Right ventricle myocardium inferior (tissue), 1 donor: ENCODE measurements at places on chromosomes 3 and 15. TPM values are rescaled to one million over a fixed set of nuclear protein-coding genes. Genes with fewer than 3 reads are reported as not detected.

GRCh38 chr3:151625586-151625985 is 108.1 kb upstream of the AADACL2 start:
- no peak for DNase-seq

CCDC13 gene
- total RNA-seq: 0.41 TPM

GRCh38 chr15:31243895-31244294 is 82.7 kb upstream of the KLF13 start:
- no peak for DNase-seq

- no peak for DNase-seq
These were observed 169.7 kb upstream of the AGTR1 start for GRCh38 chr3:148528024-148528423.

- no peak for DNase-seq
These were observed 66.0 kb upstream of the OXTR start for GRCh38 chr3:8835385-8835784.

DNA sequence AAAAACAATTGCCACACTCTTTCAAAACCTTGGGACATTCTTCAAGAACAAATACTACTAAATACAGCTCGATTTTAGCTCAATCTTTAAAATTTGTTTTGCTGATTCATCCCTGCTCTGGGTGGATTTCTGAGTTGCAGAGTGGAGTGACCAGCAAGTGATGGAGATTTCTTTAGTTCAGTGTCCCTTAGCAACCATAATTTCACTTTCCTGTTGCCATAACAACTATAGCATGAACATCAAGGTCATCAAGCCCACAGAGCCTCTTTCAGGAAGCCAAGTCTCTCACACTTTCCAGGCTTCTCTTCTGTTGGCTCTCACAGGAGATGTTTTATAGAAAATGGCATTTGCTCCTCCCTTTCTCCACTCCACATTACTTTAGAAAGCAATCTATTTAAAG is 597.2 kb upstream of the ADAMTS9 start:
- no peak for DNase-seq

DNA sequence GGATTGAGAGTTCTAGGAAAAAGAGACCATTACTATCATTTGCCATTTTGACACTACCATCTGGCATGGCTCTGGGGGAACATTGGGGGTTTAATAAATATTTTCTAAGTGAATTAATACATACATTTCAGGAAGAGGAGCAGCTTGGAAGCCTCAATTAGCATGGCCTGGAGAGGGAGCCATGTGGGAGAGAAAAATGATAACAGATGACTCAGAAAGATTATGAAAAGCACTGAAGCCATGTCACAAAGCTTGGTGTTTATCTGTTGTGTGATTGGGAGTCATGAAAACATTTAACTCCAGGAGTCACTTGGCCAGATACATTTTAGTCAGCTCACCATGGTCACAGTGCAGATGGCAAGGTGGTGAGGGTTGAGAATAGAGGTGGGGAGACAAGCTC is 121.0 kb downstream of the SSR3 start:
- DNase-seq: no peak

DNA sequence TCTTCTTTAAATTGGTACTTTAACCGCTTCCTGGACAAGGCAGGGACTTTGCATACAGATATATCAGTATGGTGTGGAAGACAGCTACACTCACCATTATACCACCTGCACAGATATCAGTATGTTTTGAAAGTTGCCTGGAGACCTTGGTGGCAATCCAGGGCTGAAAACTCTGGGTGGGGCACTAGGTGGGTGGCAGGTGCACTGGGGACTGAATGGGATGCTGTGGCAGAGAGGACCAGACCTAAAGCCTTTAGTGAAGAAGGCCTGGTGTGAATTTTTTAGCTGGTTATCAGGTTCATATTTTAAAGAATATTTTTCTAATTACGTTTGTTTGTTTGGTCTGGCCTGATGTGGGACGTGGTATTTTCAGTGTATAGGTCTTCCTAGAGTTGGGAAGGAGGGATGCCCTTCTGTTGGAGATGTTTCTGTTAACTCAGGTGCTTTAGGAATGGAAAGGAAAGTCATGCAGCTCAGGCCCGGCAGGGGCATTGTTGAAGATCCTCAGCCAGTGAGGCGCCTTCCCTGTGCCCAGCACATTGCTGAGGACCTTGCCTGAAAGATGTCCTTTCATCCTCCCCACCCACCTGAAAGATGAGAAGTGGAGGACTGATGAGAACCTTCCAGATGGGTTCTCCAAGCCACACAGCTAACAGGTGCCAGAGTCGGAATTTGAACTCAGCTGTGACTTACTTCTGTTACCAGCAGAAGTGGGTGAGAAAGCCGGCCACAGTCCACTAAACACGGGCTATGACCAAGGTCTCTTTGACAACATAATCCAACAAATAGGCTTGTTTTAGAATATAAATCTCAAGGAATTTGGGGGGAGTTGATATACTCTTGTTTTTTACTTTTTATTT is 77.3 kb downstream of the APBA2 start:
- no peak for DNase-seq

DNA sequence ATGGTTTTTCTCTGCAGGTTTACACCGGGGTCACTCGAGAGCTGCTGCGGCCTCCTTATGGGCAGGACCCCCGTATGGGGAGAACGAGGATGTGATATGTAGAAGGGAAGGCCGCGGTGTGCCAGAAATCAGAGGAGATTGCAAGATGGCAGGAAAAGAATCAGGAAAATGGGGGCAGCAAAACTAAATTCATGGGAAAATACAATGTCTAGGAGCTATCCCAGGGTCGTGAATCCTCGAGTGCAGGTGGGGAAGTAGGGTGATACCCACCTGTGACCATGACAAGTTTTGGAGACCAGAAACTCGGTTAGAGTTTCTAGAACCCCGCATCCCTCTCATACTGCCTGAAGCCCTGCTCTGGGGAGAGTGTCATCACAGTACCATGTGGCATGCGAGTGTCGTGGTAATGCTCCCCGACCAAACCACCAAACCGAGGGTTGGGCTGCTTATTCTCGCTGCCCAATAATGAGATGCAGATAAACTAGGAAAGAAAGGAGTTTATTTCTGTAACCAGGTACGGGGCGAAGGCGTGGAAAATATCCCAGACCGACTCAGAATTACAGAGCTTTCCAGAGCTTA is 781 bp downstream of the TRNT1 start:
- no peak for DNase-seq

HHLA2 gene
- not detected for total RNA-seq

DNA sequence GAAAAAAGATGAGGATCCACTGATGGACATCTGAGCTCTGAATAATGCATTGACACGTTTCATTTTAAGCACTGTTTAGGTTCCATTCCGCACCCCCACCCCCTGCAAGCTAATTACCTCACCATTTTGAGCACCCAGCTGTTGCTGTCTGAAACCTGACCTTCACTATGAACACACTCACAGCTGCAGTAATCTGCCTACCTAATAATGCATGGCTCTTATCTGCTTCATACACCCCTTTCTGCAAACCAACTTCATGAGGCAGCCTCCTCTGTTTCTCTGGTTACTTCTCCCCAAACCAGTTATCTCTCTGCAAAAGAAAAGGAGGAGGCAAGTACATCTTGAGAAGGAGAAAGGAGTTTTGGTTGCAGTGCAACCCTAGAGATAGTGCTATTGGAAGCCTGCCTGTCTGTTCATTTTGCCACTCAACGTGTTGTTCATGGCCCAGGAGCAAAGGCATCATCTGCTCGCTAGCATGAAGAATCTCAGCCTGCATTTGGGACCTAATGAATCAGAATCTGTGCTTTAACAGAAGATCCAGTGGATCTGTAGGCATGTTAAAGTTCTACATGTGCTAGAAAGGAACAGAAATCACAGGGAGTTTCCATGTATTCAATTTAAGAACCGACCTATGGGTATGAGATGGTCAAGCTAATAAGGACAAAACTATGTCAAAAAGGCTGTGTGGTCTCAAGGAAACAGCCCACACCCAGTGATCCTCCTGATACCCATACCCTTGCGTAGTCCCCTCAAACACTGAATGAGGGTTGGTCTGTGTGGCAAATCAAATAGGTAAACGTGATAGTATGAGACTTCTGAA is 87.2 kb downstream of the MB21D2 start:
- DNase-seq: no peak
